Fibroblast of skin of left biceps (primary cell): ENCODE measurements at places on chromosomes 5 and 9.

DNA sequence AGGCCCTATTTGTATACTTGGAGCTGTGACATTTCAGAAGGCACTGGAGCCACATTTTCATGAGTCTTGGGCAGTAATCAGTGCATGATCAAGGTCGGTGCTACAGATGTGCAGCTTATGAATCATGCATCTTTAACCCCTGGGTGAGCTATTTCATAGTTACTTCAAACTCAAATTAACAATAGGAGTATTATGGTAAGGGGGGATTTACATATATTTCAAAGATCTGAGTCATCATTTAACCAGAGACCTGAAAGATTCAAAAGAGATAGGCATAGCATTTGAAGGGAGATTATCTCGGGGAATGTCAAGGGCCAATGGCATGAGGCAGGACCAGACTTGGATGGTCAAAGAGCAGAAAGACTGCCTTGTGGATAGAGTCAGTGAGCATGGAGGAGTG is 169.0 kb upstream of the GRIN3A start:
- DNase-seq = no peak

DNA sequence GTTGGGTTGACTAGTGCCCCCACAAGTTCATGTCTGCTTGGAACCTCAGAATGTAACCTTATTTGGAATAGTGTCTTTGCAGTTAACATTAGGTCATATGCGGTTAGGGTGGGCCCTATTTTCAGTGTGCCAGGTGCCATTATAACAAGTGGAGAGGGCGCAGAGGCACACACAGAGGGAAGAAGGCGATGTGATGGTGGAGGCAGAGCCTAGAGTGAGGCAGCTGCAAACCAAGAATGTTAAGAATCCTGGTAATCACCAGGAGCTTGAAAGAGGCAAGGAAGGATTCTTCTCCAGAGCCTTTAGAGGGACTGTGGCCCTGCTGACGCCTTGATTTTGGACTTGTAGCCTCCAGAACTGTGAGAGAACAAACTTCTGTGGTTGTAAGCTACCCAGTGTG is 10.9 kb downstream of the GPR107 start:
- no peak for DNase-seq

DNA sequence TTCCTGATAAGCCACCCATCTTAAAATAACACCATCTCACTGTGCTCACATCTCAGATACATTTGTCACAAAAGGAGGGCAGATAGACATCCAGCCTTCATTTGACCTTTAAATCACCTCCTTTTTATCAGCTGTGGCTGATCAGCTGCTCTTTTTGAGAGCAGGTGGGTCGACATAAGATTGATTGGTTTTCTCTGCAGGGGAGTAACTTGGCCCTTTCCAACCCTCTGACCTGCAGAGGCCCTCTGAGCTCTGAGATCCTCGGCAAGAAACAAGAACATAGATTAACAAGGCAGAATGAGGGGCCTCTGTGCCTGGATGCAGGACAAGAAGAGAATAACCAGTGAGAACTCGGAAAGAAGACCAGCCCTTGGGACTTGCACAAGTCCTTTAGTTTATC is 33.5 kb upstream of the GLRA1 start:
- DNase-seq = no peak

- DNase-seq = no peak
Observed at GRCh38 chr9:27856748-27857147, 283.5 kb upstream of the C9orf72 start.

DNA sequence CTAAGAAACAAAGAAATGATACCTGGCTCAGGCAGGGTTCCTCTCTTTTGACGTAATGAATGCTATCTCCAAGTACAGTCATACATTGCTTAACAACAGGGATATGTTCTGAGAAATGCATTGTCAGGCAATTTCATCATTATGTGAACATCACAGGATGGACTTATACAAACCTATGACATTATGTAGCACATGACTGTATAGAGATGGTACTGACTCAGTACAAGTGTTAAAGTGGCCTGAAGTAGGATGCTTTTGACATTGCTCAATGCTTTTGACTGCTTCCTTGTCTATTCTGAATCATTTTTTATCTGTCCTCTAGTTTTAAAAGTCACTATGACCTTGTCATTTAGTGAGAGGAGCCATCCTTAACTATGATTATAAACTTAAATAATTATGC is 147.6 kb downstream of the NR2F1-AS1 start:
- no peak for DNase-seq

DNA sequence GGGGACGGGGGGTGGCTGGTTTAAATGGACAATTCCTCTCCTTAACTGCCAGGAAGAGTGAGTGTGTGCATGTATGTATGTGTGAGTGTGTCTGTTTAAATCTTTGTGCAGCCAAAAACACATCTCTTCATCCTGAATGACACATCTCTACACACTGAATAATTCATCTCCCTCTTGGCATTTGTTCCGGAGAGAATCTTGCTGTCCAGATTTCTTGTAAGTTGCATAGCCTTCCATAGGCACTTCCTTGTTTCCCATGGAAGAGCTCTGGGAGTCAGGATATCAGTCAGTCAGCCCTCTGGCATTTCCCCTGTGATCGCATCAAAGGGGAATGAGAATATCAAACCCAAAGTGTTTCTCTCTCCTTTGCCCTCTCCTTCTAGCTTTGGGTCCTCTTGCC is 74.7 kb downstream of the WWC1 start:
- peak; percentile 96 for DNase-seq

DNA sequence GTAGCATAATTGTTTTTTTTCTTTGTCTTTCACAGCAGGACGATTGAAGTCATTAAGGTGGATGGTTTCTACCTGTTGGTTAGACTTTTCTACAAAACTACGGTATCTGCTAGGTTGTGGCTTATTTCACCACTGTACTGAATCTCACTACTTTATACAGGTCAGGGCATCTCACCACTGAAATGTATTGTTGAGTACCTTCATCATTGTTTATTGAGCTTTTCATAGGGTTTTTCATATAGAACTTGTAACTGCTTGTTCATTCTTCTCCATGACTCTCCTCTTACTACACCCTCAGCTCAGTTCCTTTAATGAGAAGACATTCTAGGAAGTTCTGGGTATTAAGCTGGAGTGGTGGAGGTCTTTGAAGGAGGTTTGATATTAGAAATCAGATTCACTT is 75.1 kb downstream of the PAM start:
- DNase-seq = no peak

DNA sequence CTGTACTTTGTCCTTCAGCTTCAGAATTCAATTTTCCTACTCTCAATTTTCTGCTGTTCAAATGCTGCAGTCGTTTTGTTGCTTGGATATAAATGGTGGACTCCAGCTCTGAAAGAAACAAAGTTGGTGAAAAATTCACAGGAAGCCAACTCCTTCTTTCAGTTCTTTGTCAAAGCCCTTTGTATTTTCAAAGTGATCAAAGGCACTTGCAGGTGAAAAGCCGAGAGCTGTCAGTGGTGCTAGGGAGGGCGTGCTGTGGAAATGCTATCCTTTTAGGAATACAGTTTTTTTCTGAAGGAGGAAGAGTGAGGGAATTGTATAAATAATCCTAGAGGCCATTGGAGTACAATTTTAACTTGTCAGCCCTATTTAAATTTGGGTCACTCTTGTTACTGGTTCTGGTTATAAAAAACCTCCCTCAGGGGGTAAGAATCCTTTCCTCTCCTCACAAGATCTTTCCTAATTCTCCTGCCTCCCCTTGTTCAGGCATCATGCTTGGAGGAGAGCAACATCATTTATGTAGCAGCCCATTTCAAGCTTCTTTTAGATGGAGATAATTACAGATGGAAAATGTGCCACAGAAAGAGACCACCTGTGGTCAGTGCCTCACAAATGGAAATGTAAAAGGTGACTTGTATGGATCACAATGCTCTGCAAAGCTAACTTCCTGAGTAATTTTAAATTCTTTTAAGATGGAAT is 62.5 kb upstream of the GHR start:
- no peak for DNase-seq

DNA sequence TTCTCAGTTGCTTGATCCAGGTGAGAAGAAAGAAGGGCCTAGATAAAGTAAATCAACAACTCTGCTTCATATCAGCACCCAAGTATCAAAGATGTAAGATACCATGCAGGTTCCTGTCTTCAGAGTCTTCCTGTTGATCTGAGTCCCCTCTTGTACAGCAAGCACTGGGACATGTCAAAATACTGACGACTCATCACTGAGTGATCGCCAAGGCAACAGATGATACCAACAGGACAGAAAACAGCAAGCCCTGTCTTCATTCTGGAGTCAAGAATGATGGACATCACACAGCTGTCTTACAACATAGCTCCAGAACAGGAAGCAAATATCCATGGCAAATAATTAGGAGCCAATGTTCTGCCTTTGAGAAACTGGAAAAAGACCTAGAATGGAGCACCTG is 83.7 kb downstream of the TARS1 start:
- no peak for DNase-seq
